ENCODE measurements at places on chromosomes 12 and 14. TPM values are rescaled to one million over a fixed set of nuclear protein-coding genes. Genes with fewer than 3 reads are reported as not detected.

ACOT6 gene
- total RNA-seq, result not detected

PTMS gene
- total RNA-seq, result 43.5 TPM

GRCh38 chr14:61514927-61515326 is 180.4 kb upstream of the HIF1A start:
- no peak for DNase-seq
- H3K36me3 ChIP-seq, result peaks cover 42% of the 10 kb centered on the region
- H3K4me3 ChIP-seq, result no peak overlapping the region
- no peaks in the 10 kb centered on the region for H3K27me3 ChIP-seq

- no peaks in the 10 kb centered on the region for H3K27me3 ChIP-seq
- DNase-seq, result no peak
- peaks cover 39% of the 10 kb centered on the region for H3K4me1 ChIP-seq
- peaks cover 71% of the 10 kb centered on the region for H3K36me3 ChIP-seq
- H3K4me3 ChIP-seq, result peak overlapping the region; percentile 88
Observed at GRCh38 chr12:92141591-92142121, 4.0 kb downstream of the BTG1 start.

GRCh38 chr14:34355584-34356263 is 106.3 kb downstream of the SPTSSA start:
- no peak overlapping the region for H3K4me3 ChIP-seq
- DNase-seq, result no peak
- H3K27ac ChIP-seq, result no peak overlapping the region
- no peaks in the 10 kb centered on the region for H3K27me3 ChIP-seq

DNA sequence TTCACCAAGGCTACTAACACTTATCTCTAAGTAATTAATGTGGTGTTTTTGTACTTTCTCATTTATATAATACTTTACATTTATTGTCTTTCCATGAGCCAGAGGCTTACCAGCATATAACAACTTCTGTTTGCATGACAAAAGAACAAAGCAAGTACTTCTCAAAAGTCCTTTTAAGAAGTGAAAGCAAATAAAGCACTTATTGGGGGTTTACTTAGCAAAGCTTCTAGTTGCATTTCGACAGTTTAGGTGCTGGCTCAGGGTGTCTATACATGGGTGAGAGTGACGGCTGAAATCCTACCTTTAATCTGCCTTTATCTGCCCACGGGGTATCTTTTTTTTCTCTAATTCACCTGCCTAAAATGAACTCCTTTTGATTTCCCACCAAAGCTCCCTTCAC is 21.0 kb upstream of the DCN start:
- no peaks in the 10 kb centered on the region for H3K27me3 ChIP-seq
- H3K4me3 ChIP-seq, result no peak overlapping the region
- H3K4me1 ChIP-seq, result no peaks in the 10 kb centered on the region
- H3K27ac ChIP-seq, result no peak overlapping the region

GRCh38 chr12:23055004-23055403 is 430.0 kb downstream of the ETNK1 start:
- H3K27ac ChIP-seq, result no peak overlapping the region
- H3K4me3 ChIP-seq, result no peak overlapping the region
- DNase-seq, result no peak
- no peaks in the 10 kb centered on the region for H3K4me1 ChIP-seq

GRCh38 chr12:112992541-112993398 is 14.5 kb downstream of the OAS2 start:
- DNase-seq, result peak; percentile 67
- H3K27me3 ChIP-seq, result no peaks in the 10 kb centered on the region
- H3K27ac ChIP-seq, result peak overlapping the region; percentile 28
- H3K36me3 ChIP-seq, result peaks cover 93% of the 10 kb centered on the region
- H3K4me3 ChIP-seq, result no peak overlapping the region

- peak overlapping the region; percentile 20 for H3K27ac ChIP-seq
- peaks cover 54% of the 10 kb centered on the region for H3K4me1 ChIP-seq
- no peak for DNase-seq
- peak overlapping the region; percentile 29 for H3K4me3 ChIP-seq
Observed at GRCh38 chr14:94008234-94008633, 11.1 kb downstream of the CCDC197 start.
